Amniotic epithelial cell (primary cell): ENCODE measurements at places on chromosomes 16 and 17.

DNA sequence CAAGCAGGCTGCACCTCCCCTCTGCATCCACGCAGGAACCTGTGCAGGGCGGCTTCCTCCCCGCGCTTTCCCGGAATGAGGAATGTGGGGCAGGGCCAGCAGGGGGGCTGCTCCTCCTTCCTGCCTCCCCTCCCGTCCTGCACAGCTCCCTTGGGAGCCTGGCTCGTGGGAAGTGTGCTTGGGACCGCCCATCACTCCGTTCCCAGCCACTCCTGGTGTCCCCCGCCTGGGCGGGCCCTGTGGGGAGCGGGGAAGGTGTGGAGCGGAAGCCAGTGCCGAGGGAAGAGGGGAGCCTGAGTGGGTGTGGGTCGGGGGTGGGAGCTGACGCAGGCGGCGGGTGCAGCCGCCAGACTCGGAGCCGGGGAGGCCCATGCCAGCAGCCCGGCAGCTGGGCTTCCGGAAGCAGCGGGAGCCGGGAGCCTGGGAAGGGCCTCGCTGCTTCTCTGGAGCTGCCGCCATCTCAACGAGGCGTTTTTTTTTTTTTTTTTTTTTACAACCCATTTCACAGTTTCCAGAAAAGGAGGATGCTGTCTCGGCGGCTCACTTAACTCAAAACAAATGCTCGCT, 24.1 kb downstream of the BAHCC1 start:
- DNase-seq, result peak; percentile 83

GRCh38 chr17:68710976-68711375, 109.8 kb upstream of the FAM20A start:
- DNase-seq, result no peak

DNA sequence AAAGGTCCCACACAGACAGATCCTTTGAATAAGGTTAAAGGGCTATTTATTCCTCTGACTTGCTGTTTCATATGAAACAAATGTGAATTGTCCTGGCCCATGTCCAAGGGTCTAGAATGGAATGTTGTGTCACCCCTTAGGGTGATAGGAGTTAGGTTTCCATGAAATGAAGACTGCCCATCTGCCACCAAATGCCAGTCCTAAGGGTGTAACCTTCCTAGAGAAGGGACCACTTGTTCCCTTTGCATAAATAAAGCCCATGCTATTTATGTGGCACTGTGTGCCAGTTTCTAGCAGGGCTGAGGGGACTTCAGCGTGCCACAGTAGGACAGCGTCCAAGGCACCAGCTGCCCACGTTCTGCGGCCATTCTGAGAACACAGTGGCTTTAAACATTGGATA, 171.3 kb downstream of the ABCA8 start:
- DNase-seq, result peak; percentile 32

DNA sequence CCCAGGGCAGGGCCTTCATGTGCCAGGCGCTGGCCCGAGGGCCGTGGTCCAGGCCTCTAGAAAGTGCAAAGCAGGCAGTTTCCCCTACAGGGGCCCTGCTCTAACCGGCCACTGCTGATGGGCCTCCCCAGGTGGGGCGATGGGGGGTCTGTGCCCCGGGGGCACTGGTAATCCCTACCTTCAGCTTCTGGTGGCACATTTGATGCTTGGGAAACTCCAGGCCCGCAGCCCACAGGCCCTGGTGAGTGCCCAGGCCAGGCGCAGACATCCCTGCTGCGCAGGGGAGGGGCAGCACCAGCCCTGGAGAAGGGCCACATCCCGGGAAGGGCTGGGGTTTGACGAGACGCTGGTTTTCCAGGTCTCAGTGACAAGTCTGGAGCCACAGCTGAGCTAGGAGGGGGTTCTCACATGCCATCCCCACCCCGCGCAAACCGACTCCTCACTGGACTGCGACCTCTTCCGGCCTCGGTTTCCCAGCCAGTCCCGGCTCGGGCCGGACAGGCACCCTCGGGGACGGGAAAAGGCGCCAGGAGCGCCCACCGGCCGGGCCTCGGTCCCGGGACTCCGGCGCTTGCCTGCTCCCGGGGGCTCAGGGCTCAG, 1.6 kb downstream of the DOC2B start:
- no peak for DNase-seq

- no peak for DNase-seq
Observed at GRCh38 chr16:52572656-52573055, 25.7 kb upstream of the TOX3 start.

GRCh38 chr17:5002121-5002788, 4.5 kb downstream of the KIF1C start:
- DNase-seq, result no peak

DNA sequence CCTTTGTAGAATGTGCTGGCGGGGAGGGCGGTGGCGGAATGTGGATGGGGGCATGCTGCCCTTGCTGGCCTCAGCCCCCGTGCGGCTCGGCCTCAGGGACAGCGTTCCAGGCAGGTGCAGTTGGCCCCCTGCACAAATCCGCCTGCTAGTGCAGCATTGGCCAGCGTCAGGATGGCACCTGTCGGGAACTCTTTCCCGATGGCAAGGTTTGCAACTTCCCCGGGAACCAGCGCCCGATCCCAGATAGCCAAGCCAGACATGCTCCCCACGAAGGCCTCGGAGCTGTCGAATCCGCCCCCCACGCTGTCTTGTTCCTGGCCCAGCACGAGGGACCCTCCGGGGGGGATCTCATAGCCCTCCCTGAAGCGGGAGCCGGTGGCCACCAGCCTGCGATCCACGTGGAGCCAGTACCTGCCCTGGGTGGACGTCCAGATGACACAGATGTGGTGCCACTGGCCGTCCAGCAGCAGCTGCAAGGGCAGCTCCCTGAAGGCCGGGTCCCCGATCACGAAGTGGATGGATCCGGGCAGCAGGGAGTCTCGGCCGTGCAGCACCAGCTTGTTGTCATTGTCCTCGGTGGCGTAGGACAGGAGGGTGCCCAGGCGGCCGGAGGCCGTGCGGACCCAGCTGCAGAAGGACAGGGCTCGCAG, 2.8 kb downstream of the PTX4 start:
- no peak for DNase-seq

DNA sequence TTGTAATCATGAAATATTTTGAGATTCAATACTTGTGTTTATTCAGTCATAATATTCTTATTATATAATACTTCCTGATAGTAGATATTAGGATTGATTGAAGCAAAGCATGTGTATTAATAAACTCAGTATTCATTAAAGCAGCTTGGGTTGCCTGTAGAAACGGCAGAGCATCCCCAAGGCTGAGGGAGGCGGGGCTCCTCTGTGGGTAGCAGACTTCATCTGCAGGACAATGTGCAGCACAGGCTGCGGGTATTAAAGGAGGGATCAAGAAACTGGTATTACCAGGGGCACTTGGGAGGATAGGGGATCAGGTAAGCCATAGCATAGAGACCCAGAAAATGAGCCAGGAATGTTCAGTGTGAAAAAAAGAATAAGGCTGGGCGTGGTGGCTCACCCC, 213.6 kb downstream of the PRKCA start:
- no peak for DNase-seq

- no peak for DNase-seq
Observed at GRCh38 chr16:80984124-80984892, 22.4 kb downstream of the CMC2 start.

GRCh38 chr17:59527931-59528330, 37.5 kb upstream of the DHX40 start:
- no peak for DNase-seq

GRCh38 chr17:74356646-74357465, 4.8 kb downstream of the BTBD17 start:
- DNase-seq, result no peak

- no peak for DNase-seq
Observed at GRCh38 chr17:81456798-81457197, 55.8 kb downstream of the ACTG1 start.

DNA sequence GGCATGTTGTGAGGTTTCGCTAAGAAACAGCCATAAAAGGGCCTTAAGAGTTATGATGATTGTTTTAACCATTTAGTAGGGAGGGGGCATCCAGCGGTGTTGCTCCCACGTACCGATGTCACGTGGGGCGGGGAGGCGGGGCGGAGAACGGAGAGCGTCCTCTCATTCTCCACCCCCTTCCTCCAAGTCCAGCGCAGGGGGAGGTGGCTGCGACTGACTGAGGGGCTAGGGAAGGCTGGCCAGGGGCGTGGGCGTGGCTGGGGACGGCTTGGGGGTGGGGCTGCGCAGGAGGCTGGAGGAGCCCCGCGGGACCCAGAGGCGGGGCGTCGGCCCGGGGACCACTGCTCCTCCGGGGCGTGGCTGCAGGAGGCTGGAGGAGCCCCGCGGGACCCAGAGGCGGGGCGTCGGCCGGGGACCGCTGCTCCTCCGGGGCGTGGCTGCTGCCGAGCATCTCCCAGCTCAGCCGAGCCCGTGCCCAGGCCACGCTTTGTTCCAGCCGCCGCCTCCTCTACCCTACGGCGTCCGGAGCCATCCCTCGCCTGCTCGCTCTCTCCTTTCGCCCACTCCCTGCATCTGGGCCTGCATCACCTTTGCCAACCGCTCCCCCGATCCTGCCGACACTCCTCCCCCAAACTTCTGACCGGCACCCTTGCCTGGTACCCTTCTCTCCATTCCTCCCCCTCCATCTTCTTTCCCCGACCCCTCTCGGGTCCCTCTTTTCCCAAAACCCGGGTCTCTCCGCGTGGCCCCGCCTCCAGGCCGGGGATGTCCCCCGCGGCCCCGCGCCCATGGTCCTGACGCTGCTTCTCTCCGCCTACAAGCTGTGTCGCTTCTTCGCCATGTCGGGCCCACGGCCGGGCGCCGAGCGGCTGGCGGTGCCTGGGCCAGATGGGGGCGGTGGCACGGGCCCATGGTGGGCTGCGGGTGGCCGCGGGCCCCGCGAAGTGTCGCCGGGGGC, at the start of gene SARM1:
Gene SARM1, plus strand, starts transcription at position 450 of the 958 bp plus-strand sequence. Its CDS starts 339 bp downstream, at position 789.
- DNase-seq, result peak; percentile 97

DNA sequence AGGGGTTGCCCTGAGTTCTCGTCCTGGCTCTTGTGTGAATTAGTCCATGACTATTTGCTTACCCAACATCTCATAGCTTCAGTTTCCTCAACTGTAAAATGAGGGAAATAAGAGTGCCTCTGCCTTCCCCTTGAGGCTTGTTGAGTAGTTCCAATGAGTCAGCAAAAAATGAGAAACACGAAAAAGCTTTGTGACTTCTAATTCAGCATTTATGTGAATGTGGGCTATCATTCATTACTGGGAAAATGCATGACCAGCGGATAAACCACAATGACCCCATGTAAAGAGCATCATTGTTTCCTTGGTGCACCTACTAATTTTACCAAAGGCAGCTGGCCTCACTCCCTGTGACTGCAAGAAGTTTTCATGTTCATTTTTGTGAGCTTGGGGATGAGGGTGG, 374.6 kb upstream of the HSBP1 start:
- no peak for DNase-seq

GRCh38 chr17:72613806-72614292, 478.6 kb downstream of the SLC39A11 start:
- peak; percentile 72 for DNase-seq

GRCh38 chr17:41589301-41589700, 2.6 kb upstream of the KRT14 start:
- no peak for DNase-seq

DNA sequence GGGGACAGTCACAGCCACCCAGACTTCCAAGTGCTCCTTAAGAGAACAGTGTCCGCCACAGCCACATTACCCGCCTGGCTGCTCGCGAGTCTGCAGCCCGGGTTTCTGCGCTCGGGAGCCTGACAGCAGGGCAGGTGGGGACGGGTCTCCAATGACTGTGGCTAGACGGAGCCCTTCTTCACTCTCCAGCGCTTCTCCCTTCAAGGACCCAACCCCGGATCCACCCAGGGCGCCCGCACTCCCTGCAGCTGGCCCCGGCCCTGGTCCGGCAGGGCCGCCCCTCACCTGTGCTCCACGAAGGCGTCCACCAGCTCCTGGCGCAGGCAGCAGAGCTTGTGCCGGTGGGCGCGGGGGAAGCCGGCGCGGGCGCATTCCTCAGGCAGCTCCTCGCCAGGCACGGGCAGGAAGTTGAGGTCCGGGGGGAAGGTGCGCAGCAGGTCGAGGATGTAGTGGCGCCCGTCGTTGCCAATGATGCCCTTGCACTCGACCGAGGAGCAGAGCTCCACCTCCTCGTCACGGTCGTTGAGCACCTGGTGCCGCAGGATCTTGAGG, 13.9 kb downstream of the CLUH start:
- no peak for DNase-seq

DNA sequence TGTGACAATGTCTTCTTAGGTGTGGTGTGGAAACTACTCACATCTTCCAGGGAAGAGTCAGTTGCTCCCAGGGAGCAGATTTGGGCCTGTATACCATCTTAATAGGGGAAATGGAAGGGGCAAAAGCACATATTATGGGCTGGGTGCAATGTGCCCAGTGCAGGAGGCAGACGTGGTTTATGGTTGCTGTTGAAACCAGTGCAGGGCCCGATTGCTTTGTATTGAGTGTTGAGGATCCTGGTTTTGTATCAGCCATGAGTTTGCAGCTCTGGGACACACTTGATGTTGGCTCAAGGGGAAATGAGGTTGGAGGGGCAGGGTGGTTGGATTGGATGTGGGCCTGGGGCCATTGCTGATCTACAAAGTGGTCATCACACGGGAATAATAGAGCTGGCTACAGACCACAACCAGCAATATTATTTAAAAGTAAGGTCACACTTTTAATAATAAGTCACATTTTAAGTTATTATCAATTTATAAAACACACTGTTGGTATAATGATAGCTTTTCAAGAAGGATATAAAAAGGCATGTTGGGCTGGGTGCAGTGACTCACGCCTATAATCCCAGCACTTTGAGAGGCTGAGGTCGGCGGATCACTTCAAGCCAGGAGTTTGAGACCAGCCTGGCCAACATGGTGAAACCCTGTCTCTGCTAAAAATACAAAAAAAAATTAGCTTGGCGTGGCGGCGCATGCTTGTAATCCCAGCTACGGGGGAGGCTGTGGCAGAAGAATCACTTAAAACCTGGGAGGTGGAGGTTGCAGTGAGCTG, 302.4 kb downstream of the SEC14L1 start:
- DNase-seq, result peak; percentile 35

DNA sequence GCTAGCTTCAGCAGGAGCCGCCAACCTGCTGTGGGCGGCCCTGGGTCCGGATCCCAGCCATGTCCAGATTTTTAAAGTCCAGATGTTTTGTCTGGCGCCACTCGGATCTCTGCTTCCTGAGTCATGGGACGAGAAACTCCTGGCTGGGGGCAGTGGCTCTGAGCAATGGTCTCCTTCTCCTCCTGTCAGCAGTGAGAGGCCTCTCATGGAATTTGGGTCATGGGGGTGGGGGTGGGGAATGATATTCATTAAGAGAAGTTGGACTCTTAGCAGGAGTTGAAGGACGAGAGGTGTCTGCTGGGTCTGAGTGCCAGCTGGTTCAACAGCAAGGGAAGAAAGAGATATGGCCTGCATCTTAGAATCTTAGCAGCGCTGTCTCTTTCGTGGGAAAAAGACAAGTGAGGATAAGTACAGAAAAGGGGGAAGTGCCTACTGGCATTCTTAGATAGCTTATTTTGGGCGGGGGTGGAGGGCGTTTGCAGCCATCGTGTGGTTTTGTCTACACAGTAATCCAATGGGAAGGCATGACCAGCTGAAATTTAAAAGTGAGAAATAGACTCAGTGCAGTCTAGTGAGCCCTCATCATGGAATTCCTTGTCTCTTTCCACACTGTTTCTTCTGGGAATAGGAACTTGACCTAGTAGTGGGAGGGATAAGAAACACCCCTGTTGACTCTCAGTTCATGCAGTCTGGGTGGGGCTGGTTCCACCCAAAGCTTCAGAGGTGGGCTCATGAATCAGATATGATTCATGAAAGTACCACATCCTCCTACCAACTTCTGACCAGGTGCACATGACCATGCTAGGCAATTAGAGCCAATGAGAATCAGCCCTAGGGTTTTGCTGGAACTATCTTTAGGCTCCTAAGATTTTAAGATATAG, 80.5 kb downstream of the MYH13 start:
- DNase-seq, result peak; percentile 65

GRCh38 chr16:2429771-2430663, 770 bp downstream of the CCNF start:
- DNase-seq, result peak; percentile 18

- peak; percentile 62 for DNase-seq
Observed at GRCh38 chr16:27237219-27238015, 31.2 kb downstream of the NSMCE1 start.
